AML-193 (cell line): ENCODE measurements at places on chromosomes 7 and 10.

DNA sequence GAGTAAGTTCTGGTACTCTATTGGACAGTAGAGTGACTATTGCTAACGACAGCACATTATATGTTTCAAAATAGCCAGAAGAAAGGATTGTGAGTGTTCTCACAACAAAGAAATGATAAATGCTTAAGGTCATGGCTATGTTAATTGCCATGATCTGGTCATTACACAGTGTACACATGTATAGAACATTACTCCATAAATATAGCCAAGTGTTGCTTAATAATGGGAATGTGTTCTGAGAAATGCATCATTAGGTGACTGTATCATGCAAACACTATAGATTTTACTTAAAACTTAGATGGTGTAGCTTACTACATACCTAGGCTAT, 19.6 kb downstream of the EPC1 start:
- DNase-seq = no peak

DNA sequence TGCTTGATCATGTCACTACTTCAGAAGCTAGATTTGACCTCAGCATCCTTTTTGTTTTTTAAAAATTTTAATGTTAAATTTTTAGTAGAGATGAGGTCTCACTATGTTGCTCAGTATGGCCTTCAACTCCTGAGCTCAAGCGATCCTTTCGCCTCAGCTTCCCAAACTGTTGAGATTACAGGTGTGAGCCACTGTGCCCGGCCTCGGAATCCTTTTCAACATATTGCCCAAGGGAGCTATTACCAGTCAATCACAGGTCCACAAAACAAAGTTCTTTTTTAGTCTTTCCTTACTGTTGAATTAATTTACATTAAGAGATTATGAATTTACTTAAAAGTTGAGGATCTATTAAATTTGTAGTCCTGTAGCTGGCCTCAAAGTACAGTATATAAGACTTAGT, 37.7 kb downstream of the CCSER2 start:
- no peak for DNase-seq

DNA sequence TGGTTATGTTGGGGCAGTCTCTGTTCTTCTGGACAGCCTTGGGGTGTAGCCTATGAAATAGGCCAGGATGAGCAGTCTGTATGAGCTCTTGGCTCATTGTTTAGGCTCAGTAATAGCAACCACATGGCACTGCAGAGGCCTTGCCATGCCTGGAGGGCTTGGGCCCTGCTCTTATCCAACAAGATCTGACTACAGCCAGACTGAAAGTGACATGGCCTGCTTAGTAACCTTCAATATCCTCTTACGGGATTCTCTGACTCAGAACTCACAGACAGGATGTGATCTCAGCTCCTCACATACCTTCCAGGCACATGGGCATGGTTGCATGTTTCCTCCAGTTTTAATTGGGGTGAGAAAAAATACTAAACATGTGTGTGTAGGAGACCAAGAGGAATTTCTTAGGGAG, 289.3 kb downstream of the PTEN start:
- DNase-seq = peak; percentile 7

GRCh38 chr10:113891476-113891875, 37.0 kb downstream of the NHLRC2 start:
- DNase-seq = no peak

- DNase-seq = no peak
Observed at GRCh38 chr7:121795736-121796135, 77.2 kb upstream of the PTPRZ1 start.

DNA sequence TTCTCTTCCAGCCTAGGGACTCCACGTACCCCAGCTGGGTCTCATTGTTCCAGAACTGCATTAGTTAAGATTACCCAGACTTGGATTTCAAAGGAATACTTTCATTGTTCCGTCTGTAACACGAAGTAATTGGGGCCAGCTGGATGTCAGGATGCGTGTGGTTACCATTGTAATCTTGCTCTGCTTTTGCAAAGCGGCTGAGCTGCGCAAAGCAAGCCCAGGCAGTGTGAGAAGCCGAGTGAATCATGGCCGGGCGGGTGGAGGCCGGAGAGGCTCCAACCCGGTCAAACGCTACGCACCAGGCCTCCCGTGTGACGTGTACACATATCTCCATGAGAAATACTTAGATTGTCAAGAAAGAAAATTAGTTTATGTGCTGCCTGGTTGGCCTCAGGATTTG, 21.0 kb downstream of the LRRC17 start:
- no peak for DNase-seq

DNA sequence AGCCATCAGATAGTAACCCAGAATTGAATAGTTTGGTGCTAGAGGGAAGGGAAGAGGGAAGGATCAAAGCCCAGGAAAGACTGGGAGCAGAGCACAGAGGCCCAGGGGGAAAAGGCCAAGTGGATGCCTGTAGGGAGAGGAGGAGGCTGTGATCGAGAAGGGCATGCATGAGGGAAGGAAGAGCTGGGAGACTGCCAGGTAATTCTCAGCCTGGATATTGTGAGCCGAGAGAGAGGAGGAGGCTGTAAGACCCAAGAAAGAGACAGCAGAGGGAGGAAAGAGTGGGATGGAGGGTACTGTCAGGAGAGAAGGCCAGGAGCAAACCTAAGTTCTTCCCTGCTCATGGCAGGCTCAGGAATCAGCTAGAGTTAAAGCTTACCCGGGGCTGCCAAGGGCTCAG, 178.2 kb downstream of the CCDC3 start:
- DNase-seq = no peak

DNA sequence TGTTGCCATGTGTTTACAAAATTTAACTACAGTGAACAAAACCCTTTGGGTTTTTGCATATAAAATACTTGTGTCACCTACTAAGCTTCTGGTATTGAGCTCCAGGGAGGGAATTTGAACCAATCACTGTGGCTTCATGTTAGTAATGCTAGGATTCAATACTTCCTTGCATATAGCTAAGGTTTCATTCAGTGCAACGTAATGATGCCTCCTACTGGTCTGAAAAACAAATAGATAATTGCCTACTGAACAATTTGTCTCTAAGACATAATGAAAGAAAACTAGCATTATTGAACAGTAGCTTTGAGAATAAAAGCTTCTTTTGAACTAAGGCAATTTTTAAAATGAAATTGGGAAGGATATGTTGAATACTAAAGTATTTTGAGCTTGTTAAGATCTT, 244.4 kb downstream of the ZWINT start:
- peak; percentile 0 for DNase-seq

- DNase-seq = no peak
Observed at GRCh38 chr7:43636093-43636492, 53.2 kb downstream of the STK17A start.

GRCh38 chr7:106994833-106995232, 49.7 kb upstream of the PRKAR2B start:
- DNase-seq = no peak

DNA sequence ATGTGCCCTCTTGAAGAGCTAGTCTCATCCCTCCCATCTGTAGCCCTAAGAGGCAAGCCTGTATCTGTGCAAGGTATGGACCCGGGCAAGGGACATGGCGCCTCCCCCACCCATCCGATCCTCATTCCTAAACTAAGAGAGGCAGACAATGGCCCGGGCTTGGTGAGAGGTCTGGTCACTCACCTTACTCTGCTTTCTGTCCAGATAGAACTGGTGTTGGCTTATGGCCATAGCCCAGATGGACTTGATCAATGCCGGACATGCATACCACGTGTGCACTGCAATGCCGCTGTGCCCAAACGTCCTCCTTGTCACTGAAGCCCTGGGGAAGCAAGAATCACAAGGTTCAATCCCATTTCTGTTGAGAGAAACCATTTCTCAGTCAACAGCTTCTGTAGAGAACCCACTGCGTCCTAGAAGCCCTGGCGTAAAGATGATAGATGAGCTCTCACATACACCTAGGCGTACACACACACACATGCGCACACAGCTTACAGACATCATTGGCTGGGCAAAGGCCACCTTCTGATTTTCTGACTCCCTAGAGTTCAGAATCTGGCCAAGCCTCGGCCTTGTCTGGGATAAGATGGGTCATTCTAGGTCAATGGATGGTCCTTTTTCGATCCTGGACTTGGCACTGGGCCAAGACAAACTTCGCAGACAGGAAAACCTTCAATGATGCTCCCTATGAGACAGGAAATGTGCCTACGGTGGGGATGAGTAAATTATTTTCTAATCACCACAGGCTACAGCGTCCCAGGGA, 114.6 kb downstream of the PRPF18 start:
- no peak for DNase-seq

- DNase-seq = no peak
Observed at GRCh38 chr7:93765475-93765874, 125.1 kb downstream of the TFPI2 start.

DNA sequence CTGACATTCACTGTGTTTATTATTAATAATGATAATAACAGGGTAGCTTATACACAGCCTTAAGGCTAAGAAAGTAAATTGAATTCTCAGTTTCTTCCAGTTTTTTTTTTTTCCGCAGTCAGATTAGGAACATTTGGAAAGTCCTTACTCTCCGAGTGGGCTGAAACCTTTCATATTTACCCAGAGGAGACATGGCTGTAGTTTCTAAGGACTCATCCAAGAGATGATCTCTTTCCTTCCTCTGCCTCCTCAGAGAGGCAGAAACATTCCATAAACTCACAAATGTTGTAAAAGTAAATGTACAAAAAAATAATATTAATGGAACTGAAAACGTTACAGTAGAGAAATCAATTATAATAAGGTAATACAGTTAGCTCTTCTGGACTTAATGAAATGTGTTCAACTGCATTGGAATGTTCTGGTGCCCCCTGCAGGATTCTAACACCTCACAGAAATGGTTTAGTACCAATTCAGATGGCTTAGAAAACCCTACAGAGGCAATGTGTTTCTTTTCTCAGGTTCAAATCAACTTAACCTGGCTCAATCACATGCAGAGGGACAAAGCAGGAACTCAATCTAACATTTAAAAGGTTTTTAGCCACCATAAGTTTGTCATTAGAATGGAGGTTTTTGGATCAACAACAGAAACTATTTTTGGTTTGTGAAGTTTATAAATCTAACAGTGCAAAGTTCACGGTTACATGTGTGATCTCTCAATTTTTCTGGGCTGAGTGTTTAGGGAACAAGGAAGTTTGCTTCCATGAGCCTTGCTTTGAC, 71.7 kb downstream of the ICA1 start:
- DNase-seq = peak; percentile 61

DNA sequence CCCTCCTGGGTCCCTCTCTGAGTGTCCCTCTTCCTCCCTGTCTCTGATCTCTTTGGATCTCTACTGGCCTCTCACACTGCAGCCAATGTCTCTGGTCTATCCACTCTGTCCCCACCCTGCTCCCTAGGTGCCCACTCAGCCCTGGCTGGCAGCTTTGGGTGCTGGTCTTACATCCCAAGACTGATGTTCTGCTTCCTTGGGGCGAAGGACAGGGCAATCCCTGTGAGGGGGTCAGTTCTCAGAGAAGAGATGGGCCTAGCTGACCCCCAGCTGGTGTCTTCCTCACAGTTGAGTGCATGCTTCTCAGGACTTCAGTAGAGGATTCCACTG, 51.7 kb upstream of the CAMK2B start:
- DNase-seq = no peak

GRCh38 chr10:78727728-78728127, 341.0 kb upstream of the ZMIZ1 start:
- no peak for DNase-seq

- no peak for DNase-seq
Observed at GRCh38 chr7:877312-878232, 1.2 kb downstream of the GET4 start.

- no peak for DNase-seq
Observed at GRCh38 chr7:71727347-71727746, 595.4 kb downstream of the GALNT17 start.

DNA sequence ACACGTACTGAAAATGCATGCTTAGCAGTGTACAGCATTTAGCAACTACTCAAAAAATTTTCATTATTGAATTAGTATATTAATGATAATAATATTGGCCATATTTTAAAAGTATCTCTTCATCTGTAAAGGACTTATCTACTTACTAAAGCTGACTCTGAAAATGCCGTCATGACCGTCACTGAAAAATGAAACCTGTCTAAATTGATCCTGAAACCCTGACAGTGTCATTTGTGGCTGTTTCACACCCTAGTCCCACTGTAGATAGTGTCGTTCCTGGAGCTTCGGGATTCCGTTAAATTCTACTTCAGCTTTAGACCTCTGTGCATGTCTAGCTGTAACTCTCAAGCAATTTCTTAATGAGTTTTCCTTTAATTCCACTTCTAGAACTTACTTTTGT, 35.8 kb upstream of the EZH2 start:
- DNase-seq = no peak

DNA sequence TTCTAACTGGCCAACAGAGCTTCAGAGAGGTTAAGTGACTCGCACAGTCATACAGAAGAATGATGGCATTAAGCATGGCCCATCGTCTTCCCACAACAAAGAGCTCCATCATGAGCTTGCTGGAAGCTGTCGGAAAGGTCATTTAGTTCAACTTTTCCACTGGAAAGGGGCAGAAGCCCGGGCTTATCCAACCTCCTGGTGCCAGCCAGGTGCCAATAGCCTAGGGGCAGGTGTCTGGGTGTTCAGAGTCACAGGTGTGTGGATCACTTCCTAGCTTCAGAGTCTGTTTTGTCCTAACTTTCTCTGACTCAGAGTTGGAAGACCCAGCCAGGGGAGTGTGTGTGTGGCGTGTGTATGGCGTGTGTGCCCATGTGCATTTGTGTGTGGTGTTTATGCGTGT, 1.3 kb upstream of the TRPV6 start:
- DNase-seq = no peak

- peak; percentile 55 for DNase-seq
Observed at GRCh38 chr10:24642921-24643678, 80.6 kb downstream of the ARHGAP21 start.

DNA sequence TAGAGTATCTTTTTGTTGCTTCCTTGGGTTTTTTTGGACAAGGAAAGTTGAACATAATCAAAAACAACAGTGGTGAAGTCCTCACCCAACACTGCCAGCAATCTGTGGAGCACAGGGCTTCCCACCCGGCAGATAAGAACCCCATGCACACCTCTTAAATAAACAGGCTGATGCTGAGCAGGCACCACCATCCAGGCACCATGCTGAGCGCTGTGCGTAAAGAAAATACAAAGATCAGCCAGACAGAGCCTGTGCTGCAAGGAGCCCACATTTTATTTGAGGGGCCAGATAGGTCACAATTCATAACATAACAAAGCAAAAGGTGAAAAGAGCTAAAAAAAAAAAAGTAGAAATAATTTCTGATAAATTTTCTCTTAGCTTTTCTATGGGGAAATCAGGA, 231.2 kb downstream of the PTPRN2 start:
- no peak for DNase-seq

DNA sequence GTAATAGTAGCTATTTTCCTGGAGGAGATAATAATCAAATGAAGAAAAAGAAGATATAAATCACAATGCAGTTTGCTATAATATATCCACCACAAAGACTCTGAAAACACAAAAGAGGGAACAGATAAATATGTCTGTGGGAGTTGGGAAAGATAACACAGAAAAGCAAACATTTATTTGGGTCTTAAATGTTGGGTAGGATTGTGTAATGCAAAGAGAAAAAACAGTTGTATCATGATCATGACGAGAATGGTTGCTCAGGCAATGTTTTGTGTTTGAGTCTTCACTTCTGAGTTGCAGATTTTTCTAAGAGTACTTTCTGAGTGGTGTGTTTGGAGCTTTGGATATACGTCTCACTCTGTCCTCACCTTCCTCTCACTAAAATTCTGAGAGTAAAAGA, 437.5 kb downstream of the TFEC start:
- DNase-seq = no peak
